Activated T-cell treated with anti-CD3 and anti-CD28 coated beads, Interleukin-2, amount 50 U/mL, for 48 hours (primary cell): ENCODE measurements at places on chromosomes 12 and 14.

- DNase-seq: no peak
Measured at GRCh38 chr12:38639625-38640024, 265.8 kb downstream of the CPNE8 start.

DNA sequence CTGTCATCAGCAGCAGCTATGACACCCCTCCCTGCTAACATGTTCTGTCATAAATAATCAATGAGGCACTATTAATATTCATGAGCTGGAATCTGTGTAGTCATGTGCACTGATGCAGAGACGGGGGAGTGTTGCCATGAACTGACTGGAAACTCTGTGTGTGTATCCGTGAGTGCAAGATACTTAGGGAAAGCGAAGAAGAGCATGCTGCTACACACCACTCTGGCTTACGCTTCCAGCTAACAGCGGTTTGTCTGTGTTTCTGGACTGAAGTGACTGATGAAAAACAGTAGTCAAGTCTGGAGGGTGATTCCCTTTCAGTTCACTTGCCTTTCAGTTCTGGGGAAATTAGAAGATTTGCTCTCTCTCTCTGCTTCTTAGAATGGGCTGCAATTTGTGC lies 249.4 kb downstream of the PDZRN4 start:
- no peak for DNase-seq

- DNase-seq: no peak
Measured at GRCh38 chr12:32039917-32040575, 66.6 kb upstream of the BICD1 start.

GRCh38 chr14:83355609-83356008 lies 1822.0 kb upstream of the SEL1L start:
- DNase-seq: no peak

- DNase-seq: no peak
Measured at GRCh38 chr14:35818346-35819115, 7.6 kb upstream of the BRMS1L start.

DNA sequence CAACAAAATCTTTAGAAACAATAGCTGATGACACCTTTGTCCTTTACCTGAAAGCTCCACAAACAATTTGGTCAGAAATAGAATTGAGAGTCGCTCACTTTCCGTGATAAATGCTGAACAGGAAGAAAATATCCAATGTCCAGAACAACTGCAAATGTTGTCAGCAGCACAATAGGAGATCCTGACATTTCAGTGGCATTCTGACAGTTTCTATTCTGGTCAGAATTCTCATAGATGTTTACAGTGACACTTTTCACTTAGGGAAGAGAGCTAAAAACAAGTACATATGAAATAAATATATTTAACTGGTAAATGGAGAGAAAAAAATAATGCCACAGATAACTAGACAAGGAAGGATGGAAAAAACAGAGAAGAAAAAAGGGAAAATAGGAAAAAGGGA lies 39.1 kb downstream of the MAGOHB start:
- DNase-seq: no peak
